ENCODE measurements at places on chromosomes 2 and 18. TPM values are rescaled to one million over a fixed set of nuclear protein-coding genes. Genes with fewer than 3 reads are reported as not detected.
A peak's percentile ranks its signal among the peaks of the same experiment; 100 is the strongest.

The WBP1 gene
- total RNA-seq: 63.1 TPM

- peak; percentile 93 for DNase-seq
Observed at GRCh38 chr2:215722125-215722524, 286.3 kb upstream of the FN1 start.

DNA sequence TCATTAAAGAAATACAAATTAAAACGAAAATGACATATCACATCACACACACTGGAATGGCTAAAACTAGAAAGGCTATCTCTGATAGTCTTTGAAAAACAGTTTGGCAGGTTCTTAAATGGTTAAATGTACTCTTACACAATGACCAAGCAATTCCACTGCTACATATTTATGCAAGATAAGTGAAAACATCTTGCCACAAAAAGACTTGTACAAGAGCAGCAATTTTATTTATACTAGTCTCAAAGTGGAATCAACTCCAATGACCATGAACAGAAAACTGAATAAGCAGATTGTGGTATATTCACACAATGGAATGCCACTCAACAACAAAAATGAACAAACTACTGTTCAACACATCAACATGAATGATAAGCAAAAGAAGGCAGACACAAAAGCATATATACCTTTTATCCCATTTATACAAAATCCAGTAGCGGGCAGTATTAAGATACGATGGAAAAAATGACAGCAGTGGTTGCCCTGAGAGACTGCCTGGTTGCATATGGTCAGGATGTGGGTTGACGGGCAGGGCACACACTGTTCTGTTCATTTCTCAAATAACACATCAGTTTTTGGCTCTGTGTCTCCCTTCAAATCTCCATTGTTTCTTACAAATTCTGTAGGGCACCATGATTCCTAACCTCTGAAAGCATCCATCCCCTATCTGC, 25.4 kb downstream of the SP100 start:
- no peak for DNase-seq

The CYS1 gene
- total RNA-seq: 10.3 TPM

The FAM124B gene
- total RNA-seq: 1.8 TPM

DNA sequence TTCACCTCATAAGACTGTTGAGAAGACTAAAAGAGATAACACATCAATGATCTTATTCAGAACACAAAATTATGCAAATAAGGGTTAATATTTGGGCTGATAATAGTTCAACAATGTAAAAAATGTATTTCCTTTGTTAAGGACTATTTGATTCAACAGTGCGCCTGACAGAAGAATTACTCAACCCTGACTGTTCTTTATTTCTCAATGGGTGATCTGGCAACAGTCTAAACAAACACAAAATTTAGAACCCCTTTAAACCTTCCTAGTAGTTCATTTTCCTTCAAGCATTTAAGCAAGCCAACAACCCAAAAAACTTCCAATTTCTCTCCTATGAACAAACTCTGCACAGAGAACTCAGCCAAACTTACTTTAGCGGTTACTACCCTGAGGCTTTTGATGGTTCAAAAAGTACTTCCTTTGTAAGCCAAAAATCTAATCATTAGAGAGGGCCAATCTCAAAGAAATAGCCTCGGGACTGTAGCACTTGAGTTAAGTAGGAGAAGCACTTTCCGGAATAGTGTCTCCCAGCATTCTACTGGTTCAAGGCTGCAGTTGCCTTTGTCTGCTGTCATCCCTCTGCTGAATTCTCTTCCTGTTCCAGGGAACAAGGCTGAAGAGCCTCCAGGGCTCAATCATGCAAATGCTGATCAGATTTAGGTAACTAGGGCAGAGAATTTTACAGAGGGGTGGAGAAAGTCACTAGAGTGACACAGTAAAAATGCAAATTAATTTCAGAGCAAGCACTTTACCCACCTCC, 40.9 kb upstream of the MAPK4 start:
- DNase-seq: no peak

The GPR55 gene
- not detected for total RNA-seq

The LYPD6B gene
- total RNA-seq: not detected

GRCh38 chr18:77070627-77071026, 62.0 kb downstream of the MBP start:
- no peak for DNase-seq

The ARID5A gene
- total RNA-seq: 14.3 TPM

The GPR75 gene
- total RNA-seq: 6.4 TPM

The DUSP28 gene
- 10.2 TPM for total RNA-seq

DNA sequence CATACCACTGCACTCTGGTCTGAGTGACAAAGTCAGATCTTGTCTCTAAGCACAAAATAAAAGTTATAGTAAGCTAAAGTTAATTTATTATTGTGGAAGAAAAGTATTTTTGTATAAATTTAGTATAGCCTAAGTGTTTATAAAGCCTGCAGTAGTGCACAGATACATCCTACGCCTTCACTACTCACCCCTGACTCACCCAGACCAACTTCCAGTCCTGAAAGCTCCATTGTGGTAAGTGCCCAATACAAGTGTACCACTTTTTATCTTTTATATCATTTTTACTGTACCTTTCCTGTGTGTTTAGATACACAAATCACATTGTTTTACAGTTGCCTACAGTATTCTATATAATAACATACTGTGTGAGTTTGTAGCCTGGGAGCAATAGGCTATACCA, 57.5 kb downstream of the UBE2E3 start:
- no peak for DNase-seq

DNA sequence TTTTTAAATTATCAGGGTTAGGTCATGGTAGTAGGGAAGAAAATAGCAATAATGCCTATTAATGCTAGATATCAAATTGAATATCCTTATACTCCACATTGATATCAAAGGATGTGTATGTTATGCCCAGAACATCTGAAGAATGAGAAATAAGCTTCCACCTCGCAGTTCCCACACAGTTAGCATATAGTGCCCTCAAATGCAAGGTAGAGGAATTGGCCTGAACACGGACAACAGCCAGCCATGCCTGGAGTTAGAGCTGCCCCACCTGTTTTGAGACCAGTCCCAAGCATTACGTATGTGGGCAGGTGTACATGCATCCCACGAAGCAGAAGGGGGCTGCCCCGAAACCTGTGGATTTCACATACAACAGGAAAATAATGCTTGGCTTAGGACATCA, 79.6 kb downstream of the SUMO1 start:
- DNase-seq: no peak

- no peak for DNase-seq
Observed at GRCh38 chr2:12363138-12363537, 353.6 kb upstream of the TRIB2 start.

The HES6 gene
- total RNA-seq: 27.3 TPM

- no peak for DNase-seq
Observed at GRCh38 chr2:104788742-104789455, 65.0 kb upstream of the POU3F3 start.

- DNase-seq: no peak
Observed at GRCh38 chr2:78780864-78781583, 244.5 kb upstream of the REG3G start.

DNA sequence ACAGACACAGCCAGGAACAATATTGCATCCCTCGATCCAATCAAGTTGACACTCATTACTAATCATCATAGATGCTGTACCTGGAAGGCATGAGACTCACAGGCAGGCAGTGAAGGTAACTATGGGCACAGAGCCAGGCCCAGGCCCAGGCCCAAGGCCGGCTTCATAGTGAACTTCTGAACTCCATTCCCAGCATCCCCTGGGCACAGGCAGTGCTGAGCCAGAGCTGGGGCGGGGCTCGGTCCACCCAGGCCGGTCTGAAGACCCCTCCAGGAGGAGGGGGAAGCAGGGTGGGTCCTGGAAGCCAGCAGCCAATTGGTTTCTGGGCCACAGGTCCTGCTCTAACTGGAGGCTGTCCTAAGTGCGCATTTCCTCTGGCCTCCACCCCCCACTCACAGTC, 37.6 kb downstream of the MLPH start:
- no peak for DNase-seq

- DNase-seq: no peak
Observed at GRCh38 chr2:215930505-215931253, 82.7 kb downstream of the MREG start.

- DNase-seq: no peak
Observed at GRCh38 chr2:129466389-129466788, 513.1 kb upstream of the RAB6C start.

The LONRF2 gene
- 25.8 TPM for total RNA-seq

DNA sequence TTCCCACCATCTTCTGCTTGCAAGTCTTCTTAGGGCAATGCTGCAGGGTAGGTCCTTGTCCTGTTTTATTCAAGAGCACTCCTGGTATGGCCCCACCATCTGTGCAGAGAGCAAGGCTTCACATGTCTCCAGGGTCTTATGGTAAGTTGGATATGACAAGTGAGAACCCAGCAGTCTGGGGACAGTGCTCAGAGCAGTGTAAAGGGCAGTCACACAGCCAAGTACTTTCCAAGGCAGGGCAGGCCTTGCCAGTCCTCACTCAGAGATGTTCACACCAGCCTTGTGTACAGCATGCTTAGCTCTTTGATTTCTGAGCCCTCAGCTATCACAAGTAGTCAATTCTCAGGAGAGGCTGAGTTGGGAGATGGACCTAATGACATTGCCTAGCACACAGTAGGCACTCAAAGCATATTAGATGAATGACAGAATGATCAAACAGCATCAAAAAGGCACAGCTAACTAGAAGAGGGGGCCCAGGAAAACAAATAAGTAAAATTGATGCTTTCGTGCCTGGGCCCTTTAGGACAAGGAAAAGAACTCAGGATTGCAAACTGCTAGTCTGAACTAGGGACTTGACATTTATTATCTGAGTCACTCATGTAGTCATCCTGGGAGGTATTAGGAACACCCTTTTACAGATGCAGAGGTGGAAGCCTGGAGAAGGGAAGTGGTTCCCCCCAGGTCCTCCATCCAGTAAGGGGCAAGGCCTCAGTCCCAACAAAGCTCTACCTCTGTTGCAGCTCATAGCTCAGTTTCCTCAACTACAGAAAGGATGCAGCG, 86.7 kb upstream of the CTAGE1 start:
- no peak for DNase-seq

- DNase-seq: no peak
Observed at GRCh38 chr2:99481941-99482340, 7.9 kb downstream of the REV1 start.

DNA sequence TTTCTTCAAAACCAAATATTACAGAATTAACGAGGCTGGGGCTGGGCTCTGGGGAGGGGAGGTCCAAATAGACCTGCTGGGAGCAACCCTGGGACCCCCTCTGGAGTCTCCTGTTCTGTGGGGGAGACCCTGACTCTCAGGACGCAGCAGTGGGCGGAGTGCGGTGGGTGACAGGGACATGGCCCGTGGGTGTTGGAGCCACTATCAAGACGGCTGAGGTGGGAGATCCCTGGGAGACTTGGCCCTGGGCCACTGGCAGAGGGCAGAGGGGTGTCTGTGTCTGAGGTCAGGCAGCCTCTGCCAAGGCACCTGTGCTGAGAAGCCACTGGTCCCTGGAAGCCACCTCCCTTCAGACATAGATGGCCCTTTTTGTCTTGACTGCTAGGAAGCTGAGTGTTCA, 79.5 kb upstream of the CTDP1 start:
- DNase-seq: peak; percentile 47

DNA sequence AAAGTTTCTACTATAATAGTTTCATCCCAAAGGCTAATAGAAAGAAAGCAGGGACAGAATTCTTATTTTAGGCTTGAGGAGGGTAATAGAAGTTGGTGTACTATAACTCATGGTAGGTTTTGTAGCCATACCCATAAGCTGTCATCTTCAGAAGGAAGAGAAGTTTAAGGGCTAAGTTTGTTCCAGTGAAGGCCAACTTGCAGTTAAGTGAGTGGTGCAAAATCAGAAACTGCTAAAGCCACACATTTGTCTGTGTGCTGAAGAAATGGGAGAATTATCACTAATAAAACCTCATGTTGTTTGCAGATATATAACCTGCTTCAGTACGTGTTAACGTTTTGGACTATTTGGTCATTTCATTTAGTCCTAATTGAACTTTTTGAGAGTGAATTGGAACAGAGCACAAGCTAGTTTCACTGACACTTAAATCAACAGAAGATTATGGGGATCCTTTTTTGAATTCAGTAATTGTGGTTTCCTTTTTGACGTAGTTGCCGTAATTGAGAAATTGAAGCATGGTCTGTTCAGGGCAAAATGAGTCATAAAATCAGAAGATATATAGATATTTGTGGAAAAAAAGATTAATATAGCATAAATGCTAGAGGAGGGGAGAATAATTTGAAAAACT, 69.1 kb downstream of the PHLPP1 start:
- no peak for DNase-seq

The DPYSL5 gene
- 0.71 TPM for total RNA-seq

- DNase-seq: no peak
Observed at GRCh38 chr18:62447652-62448051, 75.2 kb upstream of the ZCCHC2 start.

The ALLC gene
- total RNA-seq: not detected

The SLC9A2 gene
- total RNA-seq: not detected

GRCh38 chr2:105781274-105781978, 36.7 kb downstream of the NCK2 start:
- no peak for DNase-seq

The ZC3H8 gene
- 2.7 TPM for total RNA-seq

GRCh38 chr2:45083175-45083574, 73.9 kb upstream of the SIX2 start:
- no peak for DNase-seq

The EFHD1 gene
- total RNA-seq: 8.7 TPM

DNA sequence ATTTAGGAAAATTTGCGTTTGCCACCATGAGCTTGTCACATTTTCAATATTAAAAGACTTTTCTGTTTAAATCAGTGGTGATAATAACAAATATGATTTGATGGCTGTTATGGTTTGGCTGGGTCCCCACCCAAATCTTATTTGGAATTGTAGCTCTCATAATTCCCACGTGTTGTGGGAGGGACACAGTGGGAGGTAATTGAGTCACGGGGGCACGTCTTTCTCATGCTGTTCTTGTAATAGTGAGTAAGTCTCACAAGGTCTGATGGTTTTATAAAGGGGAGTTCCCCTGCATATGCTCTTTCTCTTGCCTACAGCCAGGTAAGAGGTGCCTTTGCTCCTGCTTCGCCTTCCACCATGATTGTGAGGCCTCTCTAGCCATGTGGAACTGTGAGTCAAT, 83.4 kb upstream of the RGPD4 start:
- DNase-seq: no peak

GRCh38 chr2:125041846-125042245, 1016.8 kb downstream of the CNTNAP5 start:
- no peak for DNase-seq

DNA sequence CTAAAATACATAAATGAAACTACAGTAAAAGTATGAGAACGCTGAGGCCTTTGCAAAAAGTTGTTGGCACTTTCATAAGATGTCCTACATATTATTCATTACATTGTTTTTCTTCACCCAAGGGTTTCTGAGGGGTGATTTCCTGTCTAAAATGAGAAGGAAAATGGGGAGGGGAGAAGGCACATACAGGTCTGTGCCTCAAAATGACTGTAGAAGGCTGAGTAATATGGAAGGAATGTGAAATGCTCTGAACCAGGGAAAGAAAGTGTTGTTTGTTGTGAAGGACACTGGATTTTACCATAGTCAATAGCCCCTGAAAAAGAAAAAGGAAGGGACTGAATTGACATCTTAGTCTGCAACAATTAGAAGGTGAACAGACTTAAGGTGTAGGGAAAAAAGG, 99.5 kb upstream of the RNF152 start:
- DNase-seq: no peak

The SLC4A5 gene
- total RNA-seq: 1.5 TPM

GRCh38 chr18:9765501-9765900, 57.4 kb downstream of the RAB31 start:
- no peak for DNase-seq

GRCh38 chr2:214747992-214748391, 61.5 kb downstream of the BARD1 start:
- no peak for DNase-seq

All from sigmoid colon (tissue), 7 donors.